ENCODE measurements at places on chromosomes 3 and 15.
A peak's percentile ranks its signal among the peaks of the same experiment; 100 is the strongest.

DNA sequence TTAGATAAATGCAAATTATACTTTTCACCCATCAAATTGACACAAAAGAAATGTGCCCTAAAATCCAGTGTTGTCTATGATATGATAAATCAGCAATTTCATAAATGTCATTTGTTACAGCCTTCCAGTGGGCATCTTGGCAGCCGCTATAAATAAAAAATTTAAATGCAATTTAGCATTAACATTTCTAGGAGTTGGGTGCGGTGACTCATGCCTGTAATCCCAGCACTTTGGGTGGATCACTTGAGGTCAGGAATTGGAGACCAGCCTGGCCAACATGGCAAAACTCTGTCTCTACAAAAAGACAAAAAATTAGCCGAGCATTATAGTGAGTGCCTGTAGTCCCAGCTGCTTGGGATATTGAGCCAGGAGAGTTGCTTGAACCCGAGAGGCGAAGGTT, 65.9 kb upstream of the POMGNT2 start:
- no peak for DNase-seq

DNA sequence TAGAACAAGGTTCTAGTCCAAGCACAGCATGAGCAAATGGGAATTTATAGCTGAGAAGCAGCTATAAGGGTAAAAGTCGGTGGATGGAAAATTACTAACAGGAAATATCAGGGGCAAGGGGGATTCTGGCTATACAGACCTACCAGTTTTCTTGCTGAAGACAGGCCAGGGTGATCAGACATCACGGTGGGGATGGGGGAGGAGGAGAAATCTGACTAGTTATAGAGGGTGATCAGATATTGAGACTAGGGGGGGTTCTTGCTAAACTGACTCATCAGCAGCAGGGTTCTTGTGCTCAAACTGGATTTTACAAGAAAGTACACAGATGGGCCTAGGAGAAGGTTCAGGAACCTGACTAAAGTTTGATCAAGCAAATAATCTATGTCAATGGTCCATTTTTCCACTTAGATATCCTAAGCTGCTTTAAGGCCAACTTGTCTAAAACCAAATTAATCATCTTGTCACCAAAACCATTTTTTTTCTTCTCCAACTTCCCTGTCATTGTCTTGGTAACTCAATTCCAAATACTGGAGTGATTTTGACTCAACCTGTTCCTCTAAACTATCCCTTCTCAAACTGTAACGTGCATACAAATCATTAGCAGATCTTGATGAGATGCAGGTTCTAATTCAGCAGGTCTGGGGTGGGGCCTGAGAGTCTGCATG, 4.6 kb downstream of the TMEM212 start:
- no peak for DNase-seq

DNA sequence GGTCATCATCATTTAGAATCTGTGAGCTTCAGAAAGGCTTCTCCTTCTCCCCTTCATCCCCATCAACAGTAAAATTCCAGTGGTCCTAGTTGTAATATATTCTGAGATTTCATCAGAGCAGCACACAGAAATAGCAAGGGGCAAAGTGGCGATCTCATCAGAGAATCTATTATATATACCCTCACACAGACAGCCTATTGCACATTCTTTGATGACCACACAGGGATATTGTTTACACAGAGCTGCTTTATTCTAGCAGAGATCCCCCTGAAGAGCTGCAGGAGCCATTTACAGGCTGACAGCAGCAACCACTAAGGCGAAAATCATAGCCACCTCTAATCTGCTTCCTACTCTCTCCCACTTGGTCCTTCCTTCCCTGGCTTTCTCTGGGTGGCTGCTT, 42.0 kb upstream of the CRBN start:
- DNase-seq, result no peak

GRCh38 chr3:141849056-141849815, 27.2 kb upstream of the ATP1B3 start:
- no peak for DNase-seq

- DNase-seq, result peak; percentile 49
Measured at GRCh38 chr15:31396881-31397560, 70.4 kb downstream of the KLF13 start.

DNA sequence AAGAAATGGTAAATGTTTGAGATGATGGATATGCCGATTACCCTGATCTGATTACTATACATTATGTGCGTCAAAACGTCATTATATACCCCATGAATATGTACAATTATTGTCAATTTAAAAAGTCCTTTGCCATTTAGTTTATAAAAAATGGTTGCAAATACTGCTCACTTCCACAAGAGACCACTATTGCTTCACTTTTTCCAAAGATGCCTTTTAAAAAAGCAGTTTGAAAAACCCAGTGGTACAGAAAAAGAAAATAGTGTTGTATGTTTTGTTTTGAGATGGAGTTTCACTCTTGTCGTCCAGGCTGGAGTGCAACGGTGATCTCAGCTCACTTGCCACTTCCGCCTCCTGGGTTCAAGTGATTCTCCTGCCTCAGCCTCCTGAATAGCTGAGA, 39.3 kb downstream of the EDEM1 start:
- DNase-seq, result no peak

DNA sequence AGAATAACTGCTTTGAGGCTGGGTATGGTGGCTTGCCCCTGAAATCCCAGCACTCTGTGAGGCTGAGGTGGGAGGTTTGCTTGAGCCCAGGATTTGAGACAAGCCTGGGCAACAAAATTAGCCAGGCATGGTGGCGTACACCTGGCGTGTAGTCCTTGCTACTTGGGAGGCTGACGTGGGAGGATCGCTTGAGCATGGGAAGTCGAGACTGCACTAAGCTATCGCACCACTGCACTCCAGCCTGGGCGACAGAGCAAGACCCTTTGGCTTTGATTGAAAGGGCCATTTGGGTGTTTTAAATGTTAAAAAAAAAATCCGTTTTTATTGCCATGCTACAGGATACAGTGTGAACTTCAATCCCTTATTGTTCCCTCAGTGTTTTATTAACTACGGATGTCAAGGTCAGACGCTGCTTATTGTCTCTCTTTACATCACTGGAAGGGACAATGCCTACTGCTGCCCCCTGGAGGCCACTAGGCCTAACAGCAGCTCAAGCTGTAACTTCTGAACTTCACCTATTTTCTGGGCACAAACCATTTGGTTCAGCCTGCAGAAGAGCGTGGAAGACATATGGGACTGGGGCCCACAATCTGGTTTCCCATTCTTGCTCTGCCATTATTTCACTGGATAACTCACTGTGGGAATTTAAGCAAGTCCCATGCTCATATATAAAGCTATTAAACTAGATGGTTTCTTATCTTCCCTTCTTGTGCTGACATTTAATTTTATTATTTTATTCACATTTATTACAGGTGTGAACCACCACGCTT, 15.3 kb upstream of the IREB2 start:
- no peak for DNase-seq

- no peak for DNase-seq
Measured at GRCh38 chr3:1600206-1600605, 498.5 kb upstream of the CNTN4 start.

GRCh38 chr3:29255854-29256696, 24.8 kb upstream of the RBMS3 start:
- no peak for DNase-seq

GRCh38 chr3:135138776-135139175, 343.7 kb downstream of the EPHB1 start:
- no peak for DNase-seq

DNA sequence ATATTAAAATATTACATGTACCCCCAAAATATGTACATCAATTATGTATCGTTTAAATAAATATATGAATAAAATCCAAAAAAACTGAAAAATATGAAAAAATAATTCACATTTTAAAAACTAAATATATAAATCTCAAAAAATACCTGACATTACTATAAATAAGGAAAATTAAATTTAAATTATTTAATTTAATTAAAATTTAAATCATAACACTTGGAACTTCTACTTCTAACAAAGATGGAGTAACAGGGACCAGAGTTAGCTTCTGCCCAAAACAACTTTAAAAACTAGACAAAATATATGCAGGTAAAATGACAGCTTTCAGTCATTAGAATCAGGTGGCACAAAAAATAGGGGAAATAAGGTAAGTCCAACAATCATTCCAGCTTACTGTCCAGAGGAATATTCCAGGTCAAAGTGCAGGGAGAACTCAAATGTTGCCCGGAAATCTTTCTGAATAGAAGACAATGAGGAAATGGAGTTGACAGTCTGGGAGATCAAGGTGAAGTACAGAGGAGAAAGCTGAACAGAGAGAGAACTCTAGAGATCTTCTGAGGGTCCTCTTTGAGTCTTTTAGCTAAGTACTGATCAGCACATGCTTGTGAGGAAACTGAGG, 207.7 kb upstream of the ATP11B start:
- DNase-seq, result no peak

DNA sequence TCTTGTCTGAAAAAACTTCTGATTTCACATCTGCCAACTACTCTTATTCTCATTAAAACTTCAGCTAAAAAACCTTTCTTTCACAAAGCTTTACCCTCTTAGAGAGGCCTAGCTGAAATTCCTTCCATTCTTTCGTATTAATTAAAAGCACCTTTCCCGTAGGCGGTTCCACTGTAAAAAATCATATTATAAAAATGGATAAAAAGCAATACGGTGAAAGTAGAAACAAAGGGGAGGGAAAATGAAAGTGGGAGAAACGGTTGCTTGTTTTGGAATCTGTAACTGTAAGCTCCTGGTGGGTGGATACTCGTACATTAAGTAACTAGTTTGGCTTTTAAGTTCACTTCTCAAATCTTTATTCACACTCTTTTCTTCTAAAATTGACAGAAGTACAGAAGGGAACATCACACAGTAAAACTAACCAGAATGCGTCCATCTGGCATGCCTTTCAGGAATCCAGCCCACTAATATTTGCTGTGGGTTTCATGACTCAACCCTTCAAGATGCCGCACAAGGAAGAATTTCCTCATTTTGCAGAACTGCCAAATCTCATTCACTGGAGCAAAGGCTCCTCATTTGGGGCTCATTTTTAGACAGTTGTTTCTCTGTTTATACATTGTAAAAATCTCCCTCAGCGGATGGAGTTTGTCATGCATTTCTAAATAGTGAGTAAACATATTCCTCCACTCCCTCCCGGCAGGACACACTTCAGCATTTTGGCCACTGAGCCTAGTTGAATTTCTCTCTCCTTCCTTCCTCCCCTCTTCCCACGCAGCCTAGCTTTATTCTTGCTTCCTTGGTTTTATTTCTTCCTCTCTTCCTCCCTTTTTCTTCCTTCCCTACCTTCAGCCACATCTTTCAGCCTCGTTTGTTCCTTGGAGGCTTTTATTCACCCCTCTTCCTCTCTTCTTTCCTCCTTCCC, 419.5 kb upstream of the NAALADL2 start:
- DNase-seq, result no peak

DNA sequence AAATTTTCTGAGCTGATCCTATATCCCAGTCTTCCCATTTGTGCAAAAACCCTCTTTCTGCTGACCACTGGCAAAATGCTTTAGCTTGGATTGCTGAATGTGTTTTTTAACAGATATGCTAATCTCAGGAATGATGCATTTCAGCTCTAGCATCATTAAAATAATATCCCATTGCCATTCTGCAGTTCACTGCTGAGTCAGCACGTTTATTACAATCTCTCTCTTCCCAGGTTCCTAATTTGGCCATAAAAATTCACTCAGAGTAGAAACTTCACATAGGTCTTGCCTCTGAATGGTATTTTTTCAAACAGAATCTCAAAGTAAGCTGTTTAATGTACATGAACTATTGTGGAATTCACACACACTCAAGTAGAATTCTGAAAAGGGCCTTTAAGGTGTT, 509.6 kb upstream of the SUCLG2 start:
- DNase-seq, result no peak

GRCh38 chr3:120689395-120689794, 7.4 kb upstream of the HGD start:
- DNase-seq, result no peak

DNA sequence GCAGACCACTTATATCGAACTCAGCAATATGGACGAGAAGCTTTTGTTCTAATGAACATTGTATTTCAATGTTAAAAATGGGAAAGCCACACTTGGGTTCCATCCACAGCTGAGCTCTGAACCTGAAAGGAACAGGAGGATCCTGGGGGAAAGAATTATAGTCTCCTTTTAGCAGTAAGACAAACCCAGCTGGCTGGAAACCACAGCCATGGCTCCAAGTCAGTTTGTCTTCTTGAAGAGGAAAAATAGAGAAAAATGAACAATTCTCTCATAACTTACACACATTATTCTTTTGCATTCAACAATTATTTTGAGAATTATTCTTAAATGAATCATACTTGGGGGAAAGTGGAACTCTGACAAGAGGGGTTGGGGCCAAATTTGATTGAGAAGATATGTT, 149.2 kb upstream of the VEPH1 start:
- no peak for DNase-seq

GRCh38 chr3:189771842-189772450, 140.8 kb downstream of the TP63 start:
- DNase-seq, result no peak

DNA sequence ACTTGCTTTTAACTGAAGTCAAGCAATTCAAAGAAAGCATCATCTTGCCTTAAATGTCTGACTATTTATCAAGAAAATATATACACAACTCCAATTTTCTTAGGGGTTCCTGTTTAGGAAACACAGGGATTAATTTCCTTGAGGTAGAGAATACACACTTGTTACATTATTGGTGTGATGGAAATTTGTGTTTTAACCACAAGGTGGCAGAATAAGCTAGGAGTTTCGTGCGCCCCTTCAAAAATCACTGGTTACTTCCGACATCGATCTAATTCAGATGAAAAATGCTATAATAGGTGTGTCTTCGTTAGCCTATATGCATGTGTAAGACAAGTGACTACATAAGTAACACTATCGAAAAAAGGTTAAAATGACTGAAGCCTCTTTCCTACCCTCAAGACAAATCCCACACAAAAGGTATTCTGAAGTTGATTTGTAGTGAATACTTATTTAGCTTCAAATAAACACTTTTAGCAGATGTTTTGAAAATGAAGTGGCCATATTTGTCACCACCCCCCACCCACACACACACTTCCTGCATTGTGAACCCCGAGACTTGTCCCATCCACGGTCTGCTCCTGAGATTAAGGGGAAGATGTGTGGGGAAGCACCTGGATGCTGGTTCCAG, 246.5 kb downstream of the ROBO1 start:
- DNase-seq, result no peak

DNA sequence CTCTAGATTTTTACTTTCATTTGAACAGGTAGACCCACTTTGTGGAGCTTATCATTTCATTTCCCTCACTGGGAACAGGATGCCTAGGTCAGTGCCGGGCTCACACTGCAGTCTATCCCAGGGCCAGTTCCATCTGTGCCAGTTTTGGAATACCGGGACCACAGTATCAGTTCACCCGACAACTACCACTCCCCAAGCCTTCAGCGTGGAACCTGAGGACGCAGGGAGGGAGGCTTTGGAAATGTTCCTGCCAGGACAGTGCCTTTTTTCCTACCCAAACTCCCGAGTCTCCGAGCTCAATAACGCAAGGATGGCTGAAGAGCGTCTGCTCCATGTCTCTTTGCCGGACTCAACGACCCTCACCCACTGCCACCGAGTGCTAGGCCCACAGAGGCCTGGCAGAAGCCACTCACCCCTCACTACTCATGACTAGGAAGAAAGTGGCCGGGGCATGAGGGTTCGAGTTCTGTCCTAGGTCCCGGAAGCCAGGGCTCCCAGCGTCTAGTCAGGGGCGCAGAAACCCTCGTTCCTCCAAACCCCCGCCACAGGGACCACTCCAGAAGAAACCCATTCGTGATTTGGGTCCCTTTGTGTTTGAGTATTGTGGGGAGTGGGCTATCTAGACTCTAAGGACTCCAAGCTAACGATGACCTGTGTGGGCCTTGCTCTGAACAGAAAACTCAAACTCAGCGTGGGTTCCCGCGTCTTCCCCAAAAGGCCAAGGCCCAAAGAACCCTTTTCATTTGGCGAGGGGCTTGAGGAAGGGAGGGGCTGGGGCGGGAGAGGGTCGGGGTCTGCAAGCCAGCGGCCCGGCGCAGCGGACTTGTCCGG, 11.4 kb downstream of the ZIC1 start:
- DNase-seq, result no peak
